Left ventricle myocardium inferior (tissue), 1 donor: ENCODE measurements at places on chromosomes 1 and 21.
A peak's percentile ranks its signal among the peaks of the same experiment; 100 is the strongest.

DNA sequence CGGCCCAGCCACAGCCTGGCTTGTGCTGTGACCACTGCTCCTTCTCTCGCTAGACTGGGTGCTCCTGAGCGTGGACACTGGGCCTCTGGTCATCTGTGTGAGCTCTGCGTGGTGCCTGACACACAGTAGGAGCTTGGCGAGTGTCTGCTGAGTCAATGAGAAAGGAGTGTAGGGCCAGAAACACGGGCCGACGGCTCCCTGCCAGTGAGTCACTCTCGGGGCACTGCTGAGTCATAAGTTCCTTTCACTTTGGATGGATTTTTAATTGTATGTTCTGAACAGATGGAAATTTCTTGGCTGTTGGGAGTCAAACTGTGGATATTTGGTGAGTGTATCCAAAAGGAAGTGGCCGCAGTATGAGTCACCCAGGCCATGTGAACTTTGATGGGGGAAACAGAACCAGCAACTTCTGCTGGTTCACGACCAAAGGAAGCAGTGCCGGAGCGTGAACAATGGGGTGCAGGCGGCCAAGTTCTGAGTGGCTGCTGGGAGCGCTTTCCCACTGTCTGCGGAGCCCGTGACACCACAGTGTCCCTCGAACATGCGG lies 41.0 kb upstream of the COL18A1 start:
- DNase-seq, result peak; percentile 85

DNA sequence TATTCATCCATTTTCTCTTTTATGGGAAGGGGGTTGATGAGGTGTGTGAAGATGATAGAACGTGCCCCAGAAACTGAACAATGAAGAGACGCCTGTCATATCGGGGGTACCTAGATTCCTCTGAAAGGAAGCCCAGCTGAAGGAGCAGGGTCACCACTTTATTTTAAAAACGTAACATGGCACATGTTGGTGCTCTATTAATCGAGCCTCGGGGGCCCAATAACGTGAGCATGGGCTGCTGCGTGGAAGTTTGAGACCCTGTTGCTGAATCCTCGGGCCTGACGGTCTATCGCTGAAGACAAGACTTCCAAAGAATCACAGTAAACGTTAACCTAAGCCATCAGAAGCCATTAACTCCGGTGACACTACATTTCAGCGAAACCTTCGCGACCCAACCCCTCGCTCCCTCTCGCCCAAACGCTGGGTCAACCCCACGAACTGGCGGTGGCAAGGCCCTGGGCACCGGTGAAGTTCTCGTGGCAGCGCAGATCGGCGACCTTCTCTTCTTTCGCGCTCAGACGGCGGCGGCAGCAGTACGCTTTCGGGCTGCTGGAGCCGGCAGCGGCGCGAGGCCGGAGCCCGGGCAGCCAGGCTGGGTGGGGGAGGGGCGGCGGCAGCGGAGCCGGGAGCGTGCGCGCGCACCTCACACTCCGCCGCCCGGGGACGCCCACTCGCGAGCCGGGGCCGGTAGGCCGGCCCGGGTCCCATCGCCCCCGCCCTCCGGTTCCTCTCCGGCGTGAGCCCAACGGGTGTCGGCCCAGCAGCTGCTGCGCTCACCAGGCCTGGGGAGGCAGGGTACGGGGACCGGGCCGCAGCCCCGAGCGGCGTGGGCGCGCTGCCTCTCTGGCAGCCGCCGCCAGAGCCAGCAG lies 838 bp upstream of the MAN1A2 start:
- peak; percentile 91 for DNase-seq

GRCh38 chr1:212162635-212163034 lies 122.6 kb upstream of the PPP2R5A start:
- peak; percentile 48 for DNase-seq

GRCh38 chr1:178077917-178078316 lies 16.0 kb upstream of the RASAL2 start:
- DNase-seq, result no peak

- DNase-seq, result no peak
Measured at GRCh38 chr1:156089704-156090103, 7.4 kb upstream of the MEX3A start.

DNA sequence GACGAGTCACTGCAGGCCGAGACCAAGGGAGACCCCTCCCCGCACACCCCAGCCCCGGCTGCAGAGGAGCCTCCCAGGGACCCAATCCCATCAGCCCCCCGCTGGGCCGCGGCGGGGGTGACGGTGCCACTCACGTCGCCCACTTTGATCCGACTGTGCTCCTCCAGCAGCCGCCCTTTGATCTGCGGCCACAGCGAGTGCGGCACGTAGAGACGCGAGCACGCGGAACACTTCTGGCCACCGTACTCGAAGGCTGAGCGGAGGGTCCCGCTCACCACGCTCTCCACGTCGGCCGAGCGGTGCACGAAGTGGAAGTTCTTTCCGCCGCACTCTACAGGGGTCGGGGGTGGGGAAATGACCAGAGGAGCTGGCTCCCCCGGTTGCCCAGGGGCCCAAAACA lies 17.8 kb upstream of the TAS1R2 start:
- no peak for DNase-seq
